Osteoblast (primary cell): ENCODE measurements at places on chromosomes 3 and 15.

GRCh38 chr3:24004171-24004938 lies 59.3 kb downstream of the NR1D2 start:
- DNase-seq = no peak

- DNase-seq = no peak
Observed at GRCh38 chr3:122727294-122727693, 46.7 kb downstream of the PARP14 start.

GRCh38 chr15:53009093-53009492 lies 219.0 kb upstream of the ONECUT1 start:
- DNase-seq = no peak

DNA sequence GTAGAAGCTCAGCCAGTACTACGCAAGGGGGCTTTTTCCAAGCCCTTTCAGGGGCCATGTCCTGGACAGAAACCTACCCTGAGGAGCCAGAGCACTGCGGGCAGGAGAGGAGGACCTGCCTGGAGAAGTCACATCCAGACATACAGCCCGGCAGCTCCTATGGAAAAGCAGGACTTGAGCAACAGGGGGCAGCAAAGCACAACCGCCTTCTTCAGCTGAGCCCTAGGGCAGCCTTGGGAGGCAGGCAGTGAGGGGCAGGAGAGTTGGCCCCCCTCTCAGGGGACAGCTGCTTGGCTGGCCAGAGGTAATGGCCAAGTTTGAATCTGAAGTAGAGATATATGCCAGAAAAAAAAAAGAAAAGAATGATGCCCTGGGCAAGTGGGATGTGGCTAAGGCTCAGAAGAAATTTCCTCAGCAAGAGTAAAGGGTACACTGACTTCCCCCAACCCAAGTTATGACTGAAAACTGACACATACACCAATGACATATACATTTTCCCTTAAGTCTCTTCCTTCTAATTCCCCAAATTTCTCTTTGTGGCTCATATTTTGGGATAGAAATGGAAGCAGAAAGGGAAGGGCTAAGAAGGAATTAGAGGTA lies 56.9 kb downstream of the CYP19A1 start:
- peak; percentile 92 for DNase-seq

GRCh38 chr3:111781561-111782446 lies 77.3 kb upstream of the PHLDB2 start:
- no peak for DNase-seq

DNA sequence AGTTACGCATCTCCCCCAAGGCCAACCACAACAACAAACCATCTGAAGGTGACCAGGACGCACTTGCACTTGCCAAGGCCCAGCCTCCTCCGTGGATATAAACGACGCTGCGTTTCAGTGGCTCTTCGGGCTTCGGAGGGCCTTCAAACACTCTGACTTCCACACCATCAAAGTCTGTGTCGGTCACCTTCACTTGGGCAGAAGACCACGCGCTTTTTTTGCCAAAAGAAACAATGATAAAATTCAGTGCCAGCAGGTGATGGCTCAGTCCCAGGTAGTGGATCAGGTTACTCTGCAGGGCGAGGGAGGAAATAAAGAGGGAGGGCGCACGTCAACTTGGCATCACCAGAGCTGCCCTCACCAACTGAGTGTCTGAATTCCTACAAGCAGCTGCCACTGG lies 63.0 kb downstream of the NCEH1 start:
- DNase-seq = no peak

GRCh38 chr15:96213896-96214295 lies 116.6 kb upstream of the NR2F2 start:
- no peak for DNase-seq

GRCh38 chr3:16808393-16809107 lies 76.2 kb upstream of the PLCL2 start:
- no peak for DNase-seq
